ENCODE measurements at places on chromosomes 6 and 20. TPM values are rescaled to one million over a fixed set of nuclear protein-coding genes. Genes with fewer than 3 reads are reported as not detected.

TGM3 gene
- total RNA-seq = 0.13 TPM

FAM83B gene
- total RNA-seq = 12.7 TPM

GRCh38 chr6:107304421-107305025 lies 154.8 kb downstream of the PDSS2 start:
- DNase-seq = no peak

POLH gene
- 16.8 TPM for total RNA-seq
